ENCODE measurements at places on chromosomes 12 and 14.

GRCh38 chr14:82492157-82492556 is 958.5 kb upstream of the SEL1L start:
- DNase-seq, result no peak

- DNase-seq, result no peak
These were observed 20.0 kb upstream of the GCH1 start for GRCh38 chr14:54922598-54922997.

- peak; percentile 86 for DNase-seq
These were observed 185.8 kb downstream of the EGLN3 start for GRCh38 chr14:33764876-33765650.

GRCh38 chr12:87086118-87086891 is 830.1 kb upstream of the MGAT4C start:
- DNase-seq, result no peak

- DNase-seq, result no peak
These were observed 26.9 kb downstream of the FIGNL2 start for GRCh38 chr12:51821440-51822260.

GRCh38 chr14:32542507-32542906 is 213.4 kb downstream of the AKAP6 start:
- DNase-seq, result no peak

DNA sequence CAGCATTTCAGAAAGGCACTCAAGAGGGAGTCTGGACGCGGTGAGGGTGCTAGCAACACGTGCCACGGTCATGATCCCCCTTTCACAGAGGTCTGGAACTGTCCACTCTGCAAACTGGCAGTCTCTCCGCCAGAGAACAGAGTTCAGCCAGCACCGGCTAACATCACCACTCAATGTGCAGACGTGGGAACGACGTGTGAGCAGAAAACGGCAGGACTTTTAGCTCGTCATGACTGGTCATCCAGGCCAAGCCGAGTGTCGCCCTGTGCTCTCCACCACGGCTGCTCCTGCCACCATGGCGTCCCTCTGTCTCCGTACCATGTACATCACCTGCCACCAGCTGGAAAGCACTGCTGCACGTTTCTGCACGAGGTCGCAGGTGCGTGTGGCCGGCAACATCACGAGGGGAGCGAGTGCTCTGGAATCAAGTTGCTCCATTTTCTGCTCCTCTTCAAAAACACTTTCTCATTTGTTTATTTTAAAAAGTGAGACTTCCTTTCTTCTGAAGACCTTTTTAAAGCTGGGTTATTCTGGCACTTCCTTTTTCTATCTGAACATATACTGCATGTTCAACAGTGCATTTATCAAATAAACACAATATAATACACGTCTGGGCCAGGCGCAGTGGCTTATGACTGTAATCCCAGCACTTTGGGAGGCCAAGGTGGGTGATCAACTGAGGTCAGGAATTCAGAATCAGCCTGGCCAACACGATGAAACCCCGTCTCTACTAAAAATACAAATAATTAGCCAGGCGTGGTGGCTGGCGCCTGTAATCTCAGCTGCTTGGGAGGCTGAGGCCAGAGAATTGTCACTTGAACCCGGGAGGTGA is 28.0 kb downstream of the SLC15A4 start:
- DNase-seq, result peak; percentile 74

DNA sequence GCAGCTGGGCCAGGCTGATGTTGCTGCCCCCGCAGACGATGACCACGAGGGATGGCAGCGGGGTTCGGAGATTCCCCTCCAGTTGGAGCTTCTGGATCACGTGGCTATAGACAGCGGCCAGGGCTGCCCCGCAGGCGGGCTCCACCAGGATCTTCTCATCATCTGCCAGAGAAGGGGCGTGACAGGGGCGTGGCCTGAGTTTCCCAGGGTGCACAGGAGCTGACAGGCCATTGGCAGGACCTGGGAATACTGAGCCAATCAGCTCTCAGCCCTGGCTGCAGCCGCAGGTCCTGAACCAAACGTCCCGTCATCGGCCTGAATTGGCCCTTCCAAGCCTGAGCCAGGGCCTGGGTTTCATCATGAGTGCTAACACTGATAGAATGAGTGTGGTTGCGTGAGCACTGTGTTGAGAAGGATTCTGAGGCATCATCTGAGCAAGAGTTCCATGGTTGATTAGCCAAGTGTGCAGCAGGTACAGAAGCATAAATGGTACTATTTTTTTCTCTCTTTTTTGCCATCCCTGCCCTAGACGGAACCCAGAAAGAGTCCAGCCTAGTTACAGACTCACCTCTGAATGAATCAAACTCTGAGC is 10.6 kb downstream of the SDS start:
- DNase-seq, result peak; percentile 59

DNA sequence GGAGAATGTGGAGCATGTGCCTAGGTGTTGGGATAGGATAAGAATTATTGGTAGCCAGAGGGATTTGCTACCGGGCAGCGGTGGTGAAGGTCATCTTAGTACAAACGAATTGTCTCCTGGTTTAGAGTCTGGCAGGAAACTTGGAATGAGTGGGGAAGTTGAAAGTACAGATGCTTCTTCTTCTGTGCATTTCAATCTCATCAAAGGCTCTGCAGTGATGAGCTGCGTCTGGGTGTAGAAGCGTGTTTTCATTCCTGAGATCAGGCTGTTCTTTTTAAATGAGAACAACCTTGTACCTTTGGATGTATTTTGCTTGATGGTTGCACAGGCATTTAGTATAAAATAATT is 2.1 kb downstream of the WNK1 start:
- DNase-seq, result peak; percentile 61

DNA sequence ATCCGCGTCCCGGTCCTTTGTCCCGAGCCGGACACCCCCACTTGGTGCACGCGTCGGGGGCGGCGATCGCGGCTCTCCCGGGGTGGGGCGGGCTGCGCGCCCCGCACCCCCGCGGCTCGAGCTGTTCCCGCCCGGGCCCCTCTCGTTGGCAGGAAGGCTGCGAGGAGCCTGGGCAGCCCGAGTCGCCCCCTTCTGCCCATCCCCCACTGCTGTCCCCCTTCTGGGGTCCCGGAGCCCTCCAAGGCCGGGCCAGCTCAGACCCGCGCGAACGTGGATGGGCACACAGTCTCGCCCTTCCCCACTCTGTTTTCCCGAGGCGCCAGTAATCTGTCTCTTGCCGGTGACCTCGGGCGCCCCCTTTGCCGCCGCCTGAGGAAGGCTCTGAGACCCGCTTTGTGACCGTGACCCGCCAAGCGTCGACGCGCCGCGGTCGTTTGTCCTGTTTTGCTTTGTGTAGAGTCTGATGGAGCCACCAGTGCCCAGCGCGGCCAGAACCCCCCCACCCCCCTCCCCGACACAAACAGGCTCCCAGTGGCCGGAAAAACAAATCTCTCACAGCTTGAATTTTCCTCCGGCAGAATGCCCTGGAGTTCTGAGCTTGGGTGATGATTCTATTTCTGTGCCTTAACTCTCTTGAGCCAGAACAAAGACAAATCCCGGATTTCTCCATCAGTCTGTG is 610 bp downstream of the C14orf132 start:
- DNase-seq, result no peak

DNA sequence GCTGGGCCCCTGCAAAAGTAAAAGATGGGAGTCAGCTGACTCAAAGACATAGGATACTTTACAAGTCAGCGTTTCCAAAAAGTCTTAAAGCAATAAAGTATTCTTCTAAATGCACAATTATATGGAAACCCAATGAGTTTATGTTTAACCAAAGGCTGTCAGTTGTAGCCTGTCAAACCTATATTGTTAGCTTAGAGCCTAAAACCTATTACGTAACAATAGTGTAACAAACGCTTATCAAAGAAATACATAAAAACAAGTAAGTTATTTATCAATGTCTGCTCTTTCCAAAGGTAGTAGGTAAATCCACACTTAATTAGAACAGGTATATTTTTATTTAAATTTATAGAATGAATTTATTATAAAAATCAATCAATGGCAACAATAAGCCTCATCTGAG is 15.9 kb upstream of the SOS2 start:
- DNase-seq, result no peak

- no peak for DNase-seq
These were observed 36.6 kb upstream of the CHGA start for GRCh38 chr14:92886337-92886736.

DNA sequence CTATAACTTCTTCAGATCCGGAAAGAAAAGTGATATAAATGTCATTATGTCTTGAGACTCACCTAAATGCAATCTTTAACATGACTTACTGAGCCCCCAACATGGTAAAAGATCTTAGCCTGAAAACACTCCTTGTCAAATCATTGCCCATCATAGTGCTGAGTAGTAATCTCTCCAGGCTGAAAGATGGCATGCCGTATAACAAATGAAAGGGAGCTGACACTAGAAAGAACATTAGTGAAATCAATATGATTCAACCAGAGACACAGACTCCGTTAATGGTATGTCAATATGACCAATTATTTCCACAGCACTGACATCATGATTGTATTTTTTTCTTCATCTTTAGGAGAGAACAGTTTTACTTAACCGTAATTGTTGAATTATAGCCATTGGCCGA is 54.4 kb downstream of the BICD1 start:
- DNase-seq, result no peak

DNA sequence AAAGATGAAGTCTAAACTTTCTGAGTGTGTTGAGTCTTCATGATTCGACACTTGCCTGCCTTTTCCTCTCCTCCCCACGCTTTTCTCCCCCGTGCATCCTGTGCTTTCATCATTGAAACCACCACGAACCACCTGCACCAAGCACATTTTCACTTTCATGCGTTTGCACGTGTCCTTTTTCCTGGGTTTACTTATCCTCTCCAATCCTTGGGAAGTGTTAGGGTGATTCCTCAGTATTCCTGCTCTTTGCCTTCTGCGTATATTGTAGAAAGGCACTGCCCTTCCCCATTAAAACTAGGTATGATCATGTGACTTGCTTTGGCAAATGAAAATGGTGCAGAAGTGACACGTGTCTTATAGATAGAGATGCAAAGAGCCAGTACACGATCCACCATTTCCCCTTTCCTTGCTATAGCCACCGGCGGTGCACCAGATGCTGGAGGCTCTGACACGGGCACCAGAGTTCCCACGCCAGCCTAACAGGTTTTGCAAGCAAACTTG is 106.6 kb downstream of the BRMS1L start:
- no peak for DNase-seq

DNA sequence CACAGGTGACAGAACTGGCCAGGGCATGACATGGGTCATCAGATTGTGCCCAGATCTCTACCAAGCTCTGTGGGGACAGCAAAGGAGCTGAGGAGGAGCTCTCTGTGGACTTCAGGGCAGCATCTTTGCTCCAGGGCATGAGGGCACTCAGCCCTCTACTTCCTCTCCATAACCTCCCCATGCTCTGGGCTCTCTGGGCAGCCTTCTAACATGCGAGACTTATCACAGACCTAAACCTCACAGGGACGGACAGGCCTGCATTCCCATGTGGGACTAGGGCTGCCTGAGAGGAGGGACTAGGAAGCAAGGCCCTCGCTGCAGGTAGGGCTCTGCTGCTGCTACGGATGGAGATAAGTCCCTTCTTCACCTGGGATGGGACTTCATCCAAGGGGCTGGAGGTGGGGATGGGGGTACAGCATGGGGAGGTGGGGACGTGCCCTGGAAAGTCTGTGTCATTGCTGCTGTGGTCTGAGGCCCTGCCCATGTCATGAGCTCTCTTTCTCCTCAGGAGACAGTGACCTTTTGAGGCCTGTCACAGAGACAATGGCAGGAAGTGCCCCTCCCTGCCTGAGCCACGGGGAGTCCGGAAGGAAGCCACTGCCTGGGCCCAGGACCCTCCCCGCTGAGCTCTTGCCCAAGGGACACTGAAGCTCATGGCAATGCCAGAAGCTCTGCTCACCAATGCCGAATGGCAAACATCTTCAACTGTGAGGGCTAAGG is 44.1 kb downstream of the PITPNM2 start:
- DNase-seq, result no peak

GRCh38 chr14:19895282-19895681 is 20.3 kb downstream of the OR4K2 start:
- no peak for DNase-seq

GRCh38 chr12:74722709-74723108 is 185.1 kb downstream of the ATXN7L3B start:
- DNase-seq, result no peak

- DNase-seq, result no peak
These were observed 21.3 kb downstream of the IL31 start for GRCh38 chr12:122152754-122153153.

DNA sequence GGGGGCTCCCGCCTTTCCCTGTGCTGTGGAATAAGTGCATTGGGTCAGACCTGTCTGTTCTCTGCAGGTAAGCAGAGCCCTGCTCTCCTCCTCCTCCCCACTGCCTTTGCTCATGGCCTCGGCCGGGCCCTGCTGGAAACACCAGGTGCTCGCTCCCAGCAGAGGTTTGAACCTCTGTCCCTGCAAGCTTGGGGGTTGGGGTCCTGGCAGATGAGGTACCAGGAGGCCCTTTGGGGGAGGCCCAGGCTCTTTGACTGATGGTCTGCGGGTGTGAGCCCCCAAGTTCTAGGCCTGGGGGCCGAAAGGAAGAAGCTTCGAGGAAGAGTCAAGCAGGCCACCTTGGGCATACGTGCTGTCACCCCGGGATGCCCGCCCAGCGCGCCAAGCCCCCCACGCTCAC is 22.1 kb upstream of the CEP170B start:
- DNase-seq, result no peak

- no peak for DNase-seq
These were observed 23.6 kb upstream of the FOS start for GRCh38 chr14:75254901-75255584.

- DNase-seq, result no peak
These were observed 68.6 kb upstream of the PLEKHG7 start for GRCh38 chr12:92634202-92634601.

GRCh38 chr12:108097160-108097911 is 31.8 kb upstream of the WSCD2 start:
- no peak for DNase-seq

DNA sequence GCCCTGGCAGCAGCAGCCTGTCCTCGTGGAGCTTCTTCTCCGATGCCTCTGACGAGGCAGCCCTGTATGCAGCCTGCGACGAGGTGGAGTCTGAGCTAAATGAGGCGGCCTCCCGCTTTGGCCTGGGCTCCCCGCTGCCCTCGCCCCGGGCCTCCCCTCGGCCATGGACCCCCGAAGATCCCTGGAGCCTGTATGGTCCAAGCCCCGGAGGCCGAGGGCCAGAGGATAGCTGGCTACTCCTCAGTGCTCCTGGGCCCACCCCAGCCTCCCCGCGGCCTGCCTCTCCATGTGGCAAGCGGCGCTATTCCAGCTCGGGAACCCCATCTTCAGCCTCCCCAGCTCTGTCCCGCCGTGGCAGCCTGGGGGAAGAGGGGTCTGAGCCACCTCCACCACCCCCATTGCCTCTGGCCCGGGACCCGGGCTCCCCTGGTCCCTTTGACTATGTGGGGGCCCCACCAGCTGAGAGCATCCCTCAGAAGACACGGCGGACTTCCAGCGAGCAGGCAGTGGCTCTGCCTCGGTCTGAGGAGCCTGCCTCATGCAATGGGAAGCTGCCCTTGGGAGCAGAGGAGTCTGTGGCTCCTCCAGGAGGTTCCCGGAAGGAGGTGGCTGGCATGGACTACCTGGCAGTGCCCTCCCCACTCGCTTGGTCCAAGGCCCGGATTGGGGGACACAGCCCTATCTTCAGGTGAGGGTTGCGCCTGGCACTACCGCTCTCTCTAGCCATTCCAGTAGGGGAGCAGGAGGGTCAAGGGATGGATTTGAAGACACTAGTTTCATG is 2.1 kb downstream of the NFATC4 start:
- no peak for DNase-seq

- DNase-seq, result no peak
These were observed 79.5 kb downstream of the SLC25A47 start for GRCh38 chr14:100402631-100403030.
